ENCODE measurements at places on chromosomes 5 and 9.

DNA sequence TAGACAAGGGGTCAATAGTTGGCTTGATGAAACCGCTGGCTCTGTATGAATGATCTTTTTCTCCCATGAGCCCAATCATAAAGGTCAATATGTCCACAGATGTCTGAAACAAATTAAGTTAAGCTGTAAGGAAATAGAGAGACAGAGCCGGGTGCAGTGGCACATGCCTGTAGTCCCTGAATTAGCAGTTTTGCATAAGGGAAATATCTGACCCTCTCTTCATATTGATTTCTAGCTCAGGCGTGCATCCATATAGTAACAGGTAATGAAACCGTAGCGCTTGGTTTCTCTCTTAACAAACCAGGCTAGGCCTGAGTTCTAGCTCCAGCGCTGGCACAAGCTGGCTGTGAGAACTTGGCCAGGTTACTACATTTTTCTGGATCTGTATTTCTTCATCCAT lies 118.1 kb upstream of the ERCC6L2 start:
- no peak for DNase-seq

DNA sequence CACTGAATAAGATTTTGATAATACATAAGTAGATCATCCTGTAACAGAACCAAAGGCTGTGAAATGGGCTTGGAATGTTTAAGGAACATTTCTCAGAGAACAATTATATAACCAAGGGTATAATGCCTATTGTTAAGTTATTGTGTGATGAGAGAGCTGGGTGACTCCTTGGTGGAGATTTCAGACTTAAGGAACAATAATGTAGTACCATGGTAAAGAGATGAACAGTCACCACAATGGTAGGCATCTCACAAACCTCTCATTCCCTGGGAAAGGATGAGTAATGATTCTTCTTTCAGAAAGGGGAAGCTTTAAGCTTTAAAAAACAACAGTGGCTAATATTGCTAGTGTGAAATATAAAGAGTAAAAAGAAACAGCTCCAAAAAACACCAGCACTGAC lies 147.4 kb downstream of the TRIM36 start:
- DNase-seq: no peak

- DNase-seq: no peak
Measured at GRCh38 chr9:97468658-97469448, 32.6 kb upstream of the TMOD1 start.

- no peak for DNase-seq
Measured at GRCh38 chr9:38282756-38283155, 109.7 kb upstream of the ALDH1B1 start.

- DNase-seq: no peak
Measured at GRCh38 chr9:89668216-89668865, 63.5 kb downstream of the GADD45G start.

- DNase-seq: no peak
Measured at GRCh38 chr9:115367780-115368525, 250.0 kb upstream of the TNC start.

- no peak for DNase-seq
Measured at GRCh38 chr9:124044448-124044847, 32.9 kb downstream of the LHX2 start.

- DNase-seq: no peak
Measured at GRCh38 chr5:8491254-8491653, 622.3 kb downstream of the MTRR start.

DNA sequence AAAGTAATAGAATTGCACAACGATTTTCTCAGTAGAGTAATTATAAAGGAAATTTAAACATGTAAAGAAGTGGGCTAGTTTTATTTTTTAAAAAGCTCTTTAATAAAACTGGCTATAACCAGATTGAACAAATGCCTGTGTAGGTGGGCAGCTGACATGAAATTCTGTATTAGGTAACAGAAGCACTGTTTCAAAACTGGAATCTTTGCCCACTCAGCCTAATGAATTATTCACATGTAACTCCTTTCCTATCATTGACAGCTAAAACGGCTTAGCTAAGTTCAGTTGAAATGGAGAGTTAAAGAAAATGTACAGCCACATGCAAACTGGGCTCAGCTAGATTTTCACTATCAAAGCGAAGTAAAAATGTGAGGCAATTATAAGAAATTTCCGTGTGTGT lies 1300.1 kb upstream of the ACO1 start:
- no peak for DNase-seq

DNA sequence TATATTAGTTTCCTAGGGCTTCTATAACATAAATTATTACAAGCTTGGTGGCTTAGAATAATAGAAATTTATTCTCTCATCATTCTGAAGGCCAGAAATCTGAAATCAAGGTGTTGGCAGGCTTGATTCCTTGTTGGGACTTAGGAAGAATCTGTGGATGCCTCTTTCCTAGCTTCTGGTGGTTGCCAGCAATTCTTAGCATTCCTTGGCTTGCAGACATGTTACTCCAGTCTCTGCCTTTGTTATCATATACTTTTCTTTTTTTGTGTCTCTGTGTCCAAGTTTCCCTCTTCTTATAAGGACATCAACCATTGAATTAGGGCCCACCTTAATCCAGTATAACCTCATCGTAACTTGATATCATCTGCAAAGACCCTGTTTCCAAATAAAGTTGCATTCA lies 31.4 kb downstream of the CTNNA1 start:
- no peak for DNase-seq

- DNase-seq: no peak
Measured at GRCh38 chr5:148988328-148988727, 74.5 kb downstream of the SH3TC2 start.

All from CD4-positive, alpha-beta T cell treated with Interleukin-4 for 4 hours (primary cell).